ENCODE measurements at places on chromosomes 6 and 20.

DNA sequence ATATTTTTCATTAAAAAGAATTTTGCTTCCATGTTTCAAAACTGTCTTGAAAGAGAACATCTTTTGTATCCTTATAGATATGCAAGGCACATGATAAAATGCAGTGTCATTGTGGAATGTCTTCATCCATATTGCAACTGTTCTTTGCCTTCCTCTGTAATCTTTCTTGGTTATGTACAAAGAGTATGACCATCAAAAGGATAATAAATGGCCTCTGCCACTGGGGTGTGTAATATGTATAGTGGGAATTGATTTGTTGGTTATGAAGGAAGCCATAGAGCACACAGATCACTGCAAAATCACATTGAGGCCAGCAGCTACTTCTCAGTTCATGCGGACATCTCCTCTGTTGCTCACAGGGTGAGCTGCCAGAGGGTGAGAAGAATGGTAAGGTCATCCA, 703.5 kb downstream of the TFAP2A start:
- no peak for DNase-seq

DNA sequence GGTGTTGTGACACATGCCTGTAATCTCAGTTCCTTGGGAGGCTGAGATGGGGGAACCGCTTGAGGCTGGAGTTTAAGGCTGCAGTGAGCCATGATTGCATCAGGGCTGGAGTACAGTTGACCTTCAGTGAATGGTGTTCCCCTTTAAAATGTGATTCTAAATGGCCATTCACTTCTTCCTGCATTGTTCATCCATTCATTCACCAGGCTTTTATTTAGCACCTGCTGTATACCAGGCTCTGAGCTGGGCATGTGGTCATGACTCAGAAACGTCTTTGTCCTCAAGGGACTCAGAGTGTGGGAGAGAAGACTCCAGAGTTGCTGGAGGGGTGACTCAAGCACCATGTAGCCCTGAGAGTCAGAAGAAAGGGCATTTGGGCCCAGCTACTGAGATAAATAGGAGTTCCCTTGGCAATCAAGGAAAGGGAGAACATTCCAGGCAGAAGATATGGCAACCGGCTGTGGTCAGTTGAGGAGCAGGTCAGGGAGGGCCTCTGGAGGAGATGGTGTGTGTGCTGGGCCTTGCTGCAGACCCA, 101.1 kb downstream of the DLGAP4 start:
- DNase-seq = no peak

DNA sequence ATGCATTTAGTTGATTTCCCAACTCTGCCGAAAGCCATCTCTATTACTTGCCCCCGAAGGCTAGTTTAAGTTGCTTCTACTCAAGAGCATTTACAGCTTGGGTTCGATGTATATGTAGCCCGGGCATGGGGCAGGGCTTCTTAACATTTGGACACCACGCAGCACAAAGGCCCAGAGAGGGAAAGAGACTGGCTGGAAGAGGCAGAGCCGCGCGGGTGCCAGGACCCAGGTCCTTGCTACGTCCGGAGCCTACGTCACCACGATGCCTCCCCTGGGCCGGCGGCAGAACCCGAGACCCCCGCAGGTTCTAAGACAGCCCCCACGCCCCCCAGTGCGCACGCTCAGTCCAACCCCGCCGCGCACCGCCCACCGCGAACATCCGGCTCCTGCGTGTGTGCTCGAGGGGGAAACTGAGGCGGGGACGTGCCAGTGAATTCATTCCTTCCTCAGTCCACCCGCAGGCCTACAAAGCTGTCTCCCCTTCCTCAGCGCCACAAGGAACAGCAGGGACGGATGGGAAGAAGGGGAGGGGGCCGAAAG, 367 bp upstream of the PCIF1 start:
- no peak for DNase-seq

- peak; percentile 16 for DNase-seq
These were observed 98.3 kb downstream of the TIAM2 start for GRCh38 chr6:155093430-155093829.

DNA sequence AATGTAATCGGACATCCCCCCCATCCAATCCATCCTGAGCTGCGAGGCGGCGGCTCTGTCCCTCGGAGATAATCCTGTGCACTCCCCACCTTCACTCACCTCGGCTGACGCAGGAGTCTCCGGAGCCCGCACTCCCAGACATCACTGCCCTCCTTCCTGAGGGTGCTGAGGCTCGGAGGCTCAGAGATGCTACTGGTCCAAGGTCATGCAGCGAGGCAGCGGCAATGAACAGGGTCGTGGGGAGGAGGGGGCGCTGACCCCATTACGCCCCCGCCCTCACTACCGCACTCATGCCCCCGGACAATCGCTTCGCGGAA, 485 bp downstream of the ADISSP start:
- DNase-seq = no peak

DNA sequence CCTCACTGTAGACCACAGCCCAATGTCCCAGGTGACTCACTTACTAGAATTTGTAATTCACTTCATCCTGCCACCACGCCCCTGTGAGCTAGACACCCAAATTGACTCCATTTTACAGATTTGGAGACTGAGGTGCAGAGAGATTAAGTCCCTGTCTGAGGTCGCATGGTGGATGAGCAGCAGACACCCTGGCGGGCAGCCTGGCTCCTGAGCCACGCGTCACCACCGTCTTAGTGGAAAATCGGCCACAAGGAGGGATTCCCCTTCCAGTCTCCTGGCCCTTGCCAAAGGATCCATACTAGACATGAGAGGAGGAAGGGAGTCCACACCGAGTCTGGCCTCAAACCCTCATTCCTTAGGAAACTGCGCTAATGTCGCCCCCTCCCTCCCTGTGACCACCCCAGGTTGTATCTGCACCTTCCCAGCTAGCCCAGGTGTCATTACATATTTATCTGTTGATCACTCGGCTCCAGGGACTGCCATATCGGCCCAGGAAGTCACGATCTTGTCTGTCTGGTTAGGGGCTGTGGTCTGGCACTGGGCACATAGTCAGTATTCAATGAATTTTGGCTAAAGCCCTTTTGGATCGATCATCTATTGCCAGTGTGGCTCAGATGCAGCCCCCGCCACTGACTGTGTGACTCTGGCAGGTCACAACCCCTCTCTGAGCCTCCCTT, 25.7 kb upstream of the PTGIS start:
- DNase-seq = no peak

GRCh38 chr6:34200340-34200971, 36.2 kb upstream of the HMGA1 start:
- no peak for DNase-seq

GRCh38 chr6:169029861-169030260, 223.8 kb downstream of the THBS2 start:
- no peak for DNase-seq

DNA sequence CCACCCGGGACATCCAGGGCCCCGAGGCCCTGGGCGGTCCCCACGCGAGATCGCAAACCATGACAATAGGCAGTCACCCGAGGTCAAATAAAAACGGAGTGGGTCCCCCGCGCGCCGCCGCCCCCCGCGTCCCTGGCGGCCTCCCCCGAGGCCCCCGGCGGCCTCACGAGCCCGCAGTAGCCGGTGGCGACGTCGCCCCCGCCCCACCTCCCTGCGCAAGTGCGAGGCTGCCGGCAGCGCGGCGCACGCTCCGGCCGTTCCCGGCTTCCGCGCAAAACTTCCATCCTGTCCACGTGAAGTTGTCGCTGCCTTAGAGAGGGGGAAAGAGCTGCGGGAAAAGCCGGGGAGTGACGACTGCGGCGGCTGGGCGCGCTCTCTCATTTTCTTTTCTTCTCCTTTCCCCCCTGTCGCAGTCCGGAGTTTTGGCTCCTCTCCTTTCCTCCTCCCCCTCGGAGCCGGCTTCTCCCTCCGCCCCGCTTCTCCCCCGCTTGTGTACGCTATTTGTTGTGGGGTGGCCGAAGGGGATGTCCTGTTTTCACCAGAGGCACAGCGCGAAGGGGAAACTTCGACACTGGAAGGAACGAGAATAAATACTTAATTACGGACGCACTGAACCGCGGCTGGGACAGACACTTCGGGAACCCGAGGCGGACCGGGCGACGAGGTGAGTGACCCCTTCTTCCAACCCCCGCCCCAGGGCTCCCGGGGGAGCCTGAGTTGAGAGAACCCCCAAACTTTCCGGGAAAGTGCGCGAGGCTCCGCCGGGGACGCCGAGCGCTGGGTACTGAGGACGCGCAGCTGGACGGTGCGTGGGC, at the start of gene EYA4:
Gene EYA4 (plus strand): TSS at position 272 of the 815 bp plus-strand sequence. CDS start 33,424 bp downstream, outside the sequence.
- no peak for DNase-seq

- DNase-seq = no peak
These were observed 19.3 kb downstream of the SULF2 start for GRCh38 chr20:47765691-47766594.
